ENCODE measurements at places on chromosomes 1 and 21. TPM values are rescaled to one million over a fixed set of nuclear protein-coding genes. Genes with fewer than 3 reads are reported as not detected.
A peak's percentile ranks its signal among the peaks of the same experiment; 100 is the strongest.

- DNase-seq, result no peak
Observed at GRCh38 chr1:199067483-199067882, 428.6 kb downstream of the PTPRC start.

DNA sequence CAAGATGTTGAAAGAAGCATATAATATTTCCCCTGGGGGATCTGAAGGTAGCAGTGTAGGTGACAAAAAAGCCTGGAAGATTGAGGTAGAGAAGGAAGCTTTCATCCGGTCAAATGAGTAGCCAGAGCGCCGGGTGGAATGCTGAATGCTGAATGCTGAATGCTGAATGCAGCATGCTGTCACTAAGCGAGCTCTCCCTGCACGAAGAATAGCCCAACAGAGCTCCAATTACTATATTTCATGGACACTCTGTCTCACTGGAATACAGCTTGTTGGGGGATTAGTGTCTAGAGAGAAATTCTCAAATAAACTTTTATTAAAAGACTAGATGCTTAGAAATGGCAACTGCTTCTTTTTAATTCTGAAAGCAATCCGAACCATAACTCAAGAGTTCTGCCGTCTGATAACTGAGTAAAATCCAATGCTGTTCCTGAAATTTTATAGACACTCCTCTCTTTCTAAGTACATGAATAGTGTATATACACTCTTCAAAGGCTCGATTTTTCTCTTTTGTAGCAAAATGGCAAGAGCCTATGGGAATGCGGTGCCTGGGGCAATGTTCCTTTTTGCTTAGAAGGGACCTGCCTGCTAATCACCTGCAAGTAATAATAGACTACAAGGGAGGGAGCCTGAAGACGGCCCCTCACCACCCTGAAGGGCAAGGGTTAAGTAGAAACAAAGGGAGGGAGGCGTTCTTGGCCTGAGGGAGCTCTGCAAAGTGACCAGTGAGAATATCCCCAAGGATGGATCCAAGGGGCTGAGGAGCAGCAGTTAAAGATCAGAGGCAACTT is 203.7 kb upstream of the ESRRG start:
- DNase-seq, result no peak

DNA sequence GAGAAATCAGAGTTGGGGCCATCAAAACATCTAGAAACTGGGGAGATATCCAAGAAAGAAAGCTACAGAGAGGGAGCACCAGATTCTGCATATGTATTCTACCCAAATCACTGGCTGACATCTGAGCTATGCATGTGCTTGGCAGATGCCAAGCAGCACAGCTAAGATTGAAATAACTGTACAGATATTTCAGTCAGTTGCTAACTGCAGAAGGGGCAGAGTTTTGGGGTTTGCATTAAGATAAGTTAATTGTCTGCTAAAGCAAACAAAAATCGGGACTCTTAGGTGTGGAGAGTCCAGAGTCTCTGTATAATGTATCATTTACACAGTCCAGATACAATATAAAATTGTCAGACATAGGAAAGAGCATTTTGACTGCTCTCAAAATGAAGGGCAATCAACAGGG is 437.1 kb downstream of the PTBP2 start:
- DNase-seq, result no peak

DNA sequence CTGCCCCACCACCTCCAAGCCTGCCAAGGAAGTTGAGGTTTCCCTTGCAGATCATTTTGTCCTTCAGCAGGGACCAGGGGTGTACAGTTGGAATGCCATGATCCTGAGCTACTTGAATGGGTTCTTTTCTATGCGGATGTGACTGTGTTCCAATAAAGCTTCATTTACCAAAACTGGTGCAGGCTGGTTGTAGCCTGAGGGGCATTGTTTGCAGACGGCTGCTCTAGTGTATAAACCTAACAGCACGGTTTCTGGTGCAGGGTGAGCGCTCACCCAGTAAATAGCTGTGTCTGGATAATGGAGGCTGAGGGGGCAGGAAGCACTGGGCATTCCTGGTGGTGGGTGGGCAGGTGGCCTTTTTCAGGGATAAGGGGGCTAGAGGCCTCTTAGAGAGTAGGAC is 72.7 kb upstream of the ACTL8 start:
- DNase-seq, result peak; percentile 31

GRCh38 chr1:163664671-163665335 is 343.0 kb downstream of the NUF2 start:
- DNase-seq, result no peak

DNA sequence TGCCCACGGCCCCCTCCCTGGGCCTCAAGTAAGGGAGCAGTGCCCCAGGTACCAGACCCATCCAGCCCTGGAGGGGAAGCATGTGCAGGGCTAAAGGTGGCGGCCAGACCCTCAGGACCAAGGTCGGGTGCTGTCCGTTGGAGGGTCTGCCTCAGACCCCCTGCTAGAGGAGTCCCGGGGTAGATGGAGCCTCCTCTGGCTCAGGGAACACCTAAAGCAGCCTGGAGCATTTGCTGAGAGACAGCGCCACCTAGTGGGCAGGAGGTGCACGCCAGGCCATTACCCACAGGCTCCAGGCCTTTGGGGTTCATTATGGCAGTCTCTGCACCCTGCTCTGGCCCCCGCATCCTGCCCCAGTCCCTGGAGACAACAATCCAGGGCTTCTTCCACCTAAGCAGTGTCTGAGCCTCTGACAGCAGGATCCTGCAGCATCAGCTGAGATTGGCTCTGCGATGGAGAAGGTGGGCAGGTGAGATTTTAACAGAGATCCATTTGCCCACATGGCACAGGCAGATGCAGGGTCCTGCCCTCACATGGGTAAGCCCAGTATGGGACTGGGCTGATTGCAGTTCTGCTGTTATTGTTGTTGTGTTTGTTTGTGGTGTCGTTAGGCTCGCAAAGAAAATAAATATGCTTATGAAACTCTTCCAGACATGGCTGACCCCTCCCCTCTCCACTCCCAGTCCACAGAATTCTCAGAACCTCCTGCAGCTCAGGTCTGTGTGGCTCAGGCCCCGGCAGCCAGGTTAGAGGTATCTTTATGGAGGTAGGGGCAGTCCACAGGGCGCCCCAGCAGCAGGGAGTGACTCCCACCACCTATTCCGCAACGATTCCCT is 42.4 kb downstream of the CTNNBIP1 start:
- DNase-seq, result peak; percentile 61

The ZFP69 gene
- total RNA-seq, result 4.3 TPM
